Activated CD4-positive, alpha-beta T cell treated with anti-CD3 and anti-CD28 coated beads, Interleukin-2, amount 10 ng/mL, durations not matched to agents 7 days and 5 days (primary cell): ENCODE measurements at places on chromosomes 12 and 14.

DNA sequence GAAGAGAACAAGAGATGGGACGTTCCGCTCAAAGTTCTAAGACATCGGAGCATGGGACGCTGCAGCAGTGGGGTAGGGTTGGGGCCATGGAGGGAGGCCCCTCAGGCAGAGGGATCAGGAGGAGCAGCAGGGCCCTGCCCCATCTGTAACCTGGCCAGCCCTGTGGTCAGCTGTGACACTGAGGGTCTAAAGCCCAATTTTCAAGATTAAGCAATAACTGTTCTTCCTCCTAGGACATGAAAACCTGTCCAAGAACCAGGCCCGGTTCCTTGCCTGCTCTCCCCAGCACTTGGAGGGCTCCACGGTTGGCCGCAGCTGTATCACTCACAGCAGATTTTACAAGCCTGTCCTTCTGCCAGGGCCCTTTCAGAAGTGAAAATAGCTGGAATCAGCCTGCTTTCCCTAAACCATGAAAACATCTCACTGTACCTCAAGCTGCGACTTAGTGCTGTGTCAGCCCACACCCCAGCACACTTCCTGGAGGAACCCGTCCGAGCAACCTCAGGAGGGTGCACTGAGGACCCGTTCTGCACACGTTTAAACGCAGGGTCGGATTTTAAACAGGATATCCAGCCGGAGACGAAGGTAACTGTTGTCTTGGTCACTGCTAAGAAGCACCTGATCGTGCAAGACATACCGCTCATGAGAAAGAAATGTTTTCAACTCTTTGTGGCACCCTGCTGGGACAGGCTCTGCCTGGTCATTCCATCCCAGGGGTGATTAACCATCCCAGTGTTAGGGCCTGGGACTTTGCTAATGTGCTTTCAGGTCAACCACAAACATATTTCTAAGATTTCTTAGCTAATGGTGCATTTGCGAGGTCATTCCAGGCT lies 201.9 kb upstream of the DIO3 start:
- no peak overlapping the region for H3K4me3 ChIP-seq
- H3K27ac ChIP-seq = no peak overlapping the region
- H3K36me3 ChIP-seq = no peaks in the 10 kb centered on the region
- peaks cover 3% of the 10 kb centered on the region for H3K27me3 ChIP-seq

- no peak overlapping the region for H3K4me3 ChIP-seq
- no peaks in the 10 kb centered on the region for H3K27me3 ChIP-seq
- no peaks in the 10 kb centered on the region for H3K4me1 ChIP-seq
- DNase-seq = no peak
- no peak overlapping the region for H3K27ac ChIP-seq
Measured at GRCh38 chr12:83759906-83760305, 1073.2 kb downstream of the TMTC2 start.

- DNase-seq = no peak
- H3K4me1 ChIP-seq = peaks cover 8% of the 10 kb centered on the region
Measured at GRCh38 chr12:132610051-132610759, at the start of gene LRCOL1. TSS of gene LRCOL1 (minus strand) at chr12:132610582. CDS start at chr12:132606251, 4,331 bp downstream.

DNA sequence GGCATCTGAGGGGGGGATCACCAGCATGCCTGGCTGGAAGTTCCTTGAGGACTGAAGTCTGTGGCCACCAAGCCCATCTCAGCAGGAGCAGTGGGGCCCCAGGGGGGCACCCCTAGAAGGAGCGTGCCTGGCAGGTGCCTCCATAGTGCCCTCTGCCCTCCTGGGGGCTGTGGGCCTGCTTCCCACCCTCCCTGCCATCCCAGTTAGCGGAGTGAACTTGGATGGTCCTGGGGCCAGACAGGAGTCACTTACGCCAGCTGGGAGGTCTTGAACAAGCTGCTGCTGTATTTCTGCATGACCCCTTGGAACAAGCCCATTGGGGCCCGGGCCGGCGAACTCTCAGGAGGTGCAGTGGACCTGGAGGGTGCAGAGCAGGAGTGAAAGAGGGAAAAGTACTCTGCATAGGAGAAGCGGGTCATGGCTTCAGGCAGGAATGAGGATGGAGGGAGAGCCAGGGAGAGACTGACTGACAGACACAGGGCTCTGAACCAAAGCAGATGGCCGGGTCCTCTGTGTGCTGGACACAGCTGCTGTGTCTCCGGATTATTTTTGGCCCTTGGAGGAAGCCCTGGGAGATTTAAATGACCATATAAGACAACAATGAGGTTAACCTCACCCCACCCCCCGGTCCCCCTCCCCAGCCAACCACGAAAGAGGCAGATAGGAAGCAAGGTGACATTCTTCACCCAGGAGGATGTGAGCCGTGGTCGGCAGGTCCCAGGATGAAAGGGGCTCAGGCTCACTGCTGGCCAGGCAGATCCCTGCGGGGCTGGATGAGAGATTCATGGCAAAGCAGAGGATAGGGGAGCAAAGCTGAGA lies 19.6 kb downstream of the ASB2 start:
- H3K4me3 ChIP-seq = peak overlapping the region; percentile 66
- H3K4me1 ChIP-seq = peaks cover 98% of the 10 kb centered on the region
- peak; percentile 40 for DNase-seq
- peak overlapping the region; percentile 89 for H3K27ac ChIP-seq
- H3K36me3 ChIP-seq = peaks cover 22% of the 10 kb centered on the region
- no peaks in the 10 kb centered on the region for H3K27me3 ChIP-seq

DNA sequence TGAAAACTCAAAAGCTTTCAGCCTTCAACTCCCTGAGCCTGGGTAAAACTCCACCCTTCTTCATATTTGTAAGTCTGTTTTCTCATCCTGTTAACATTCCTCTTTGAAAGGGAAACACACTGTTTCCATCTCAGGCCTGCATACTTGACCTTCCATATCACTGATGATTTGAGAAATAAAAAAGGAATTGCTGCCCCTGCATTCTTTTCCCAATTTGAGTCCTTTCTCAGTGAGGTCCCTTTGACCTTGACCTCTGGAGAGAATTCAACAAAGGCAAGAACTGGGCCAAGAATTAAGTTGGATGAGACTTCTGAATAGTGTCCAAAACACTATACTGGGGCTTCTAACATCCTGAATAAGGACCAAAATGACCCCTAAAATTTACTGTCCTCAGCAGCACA lies 108.0 kb downstream of the AEBP2 start:
- no peak for DNase-seq
- H3K36me3 ChIP-seq = peaks cover 3% of the 10 kb centered on the region
- H3K4me3 ChIP-seq = no peak overlapping the region
- no peak overlapping the region for H3K27ac ChIP-seq
- H3K27me3 ChIP-seq = no peaks in the 10 kb centered on the region

- H3K4me1 ChIP-seq = peaks cover 11% of the 10 kb centered on the region
- H3K4me3 ChIP-seq = no peak overlapping the region
- H3K27ac ChIP-seq = no peak overlapping the region
- H3K36me3 ChIP-seq = peaks cover 47% of the 10 kb centered on the region
- no peak for DNase-seq
Measured at GRCh38 chr12:8941691-8942478, 7.6 kb downstream of the M6PR start.

GRCh38 chr12:85559536-85559935 lies 276.7 kb downstream of the RASSF9 start:
- H3K27ac ChIP-seq = no peak overlapping the region
- DNase-seq = no peak
- no peaks in the 10 kb centered on the region for H3K4me1 ChIP-seq
- H3K4me3 ChIP-seq = no peak overlapping the region

GRCh38 chr14:70971560-70971959 lies 64.3 kb downstream of the PCNX1 start:
- H3K4me3 ChIP-seq = no peak overlapping the region
- DNase-seq = no peak
- H3K4me1 ChIP-seq = peaks cover 19% of the 10 kb centered on the region
- H3K27ac ChIP-seq = no peak overlapping the region

DNA sequence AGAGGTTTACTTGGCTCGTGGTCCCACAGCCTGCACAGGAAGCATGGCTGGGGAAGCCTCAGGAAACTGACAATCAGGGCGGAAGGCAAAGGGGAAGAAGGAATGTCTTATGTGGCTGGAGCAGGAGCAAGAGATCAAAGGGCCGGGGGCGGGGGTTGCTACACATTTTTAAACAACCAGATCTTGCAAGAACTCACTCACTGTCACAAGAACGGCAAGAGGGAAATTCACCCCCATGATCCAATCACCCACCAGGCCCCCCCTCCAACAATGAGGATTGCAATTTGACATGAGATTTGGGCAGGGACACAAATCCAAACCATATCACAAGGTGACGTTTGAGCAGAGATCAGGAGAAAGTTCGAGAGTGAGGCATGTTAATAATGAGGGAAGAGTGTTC lies 163.7 kb upstream of the RPH3A start:
- H3K4me3 ChIP-seq = no peak overlapping the region
- no peaks in the 10 kb centered on the region for H3K4me1 ChIP-seq
- DNase-seq = no peak
- H3K27ac ChIP-seq = no peak overlapping the region

DNA sequence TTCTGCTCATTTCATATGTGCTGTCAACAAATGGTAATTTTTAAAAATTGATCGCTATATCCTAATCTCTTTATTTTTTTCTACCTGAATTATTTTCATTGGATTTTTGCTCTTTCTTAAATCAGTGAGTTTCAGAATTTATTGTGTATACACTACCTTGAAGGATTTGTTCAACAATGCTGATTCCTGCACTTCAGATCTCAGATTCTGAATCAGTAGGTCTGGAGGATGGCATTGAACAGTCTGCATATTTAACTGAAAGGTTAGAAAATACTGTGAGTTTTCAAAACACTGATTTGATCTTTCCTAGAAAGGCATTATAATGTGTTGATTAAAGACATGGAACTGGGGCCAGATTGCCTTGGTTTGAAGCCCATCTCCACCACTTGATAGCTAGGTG lies 1.6 kb downstream of the G2E3 start:
- H3K27ac ChIP-seq = peak overlapping the region; percentile 78
- no peak for DNase-seq
- peaks cover 37% of the 10 kb centered on the region for H3K4me1 ChIP-seq
- H3K36me3 ChIP-seq = peaks cover 43% of the 10 kb centered on the region

DNA sequence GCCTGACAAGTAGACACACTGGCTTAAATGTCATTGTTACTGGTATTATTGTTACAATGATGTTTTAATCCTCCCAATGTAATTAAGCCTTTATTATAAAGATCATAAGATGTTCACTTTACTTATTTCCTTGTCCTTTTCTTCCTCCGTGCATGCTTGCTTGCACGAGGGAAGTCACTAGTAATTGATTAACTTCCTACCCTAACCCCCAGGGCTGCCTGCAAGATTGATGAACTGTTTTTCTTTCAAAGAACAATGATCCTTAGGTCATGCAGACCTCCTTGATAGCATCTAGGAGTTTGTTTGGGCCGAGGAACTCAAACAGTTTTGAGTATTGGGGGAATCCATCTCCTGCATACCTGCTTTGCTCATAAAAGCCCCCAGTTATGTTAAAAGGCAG lies 43.0 kb downstream of the GLRX5 start:
- no peaks in the 10 kb centered on the region for H3K36me3 ChIP-seq
- H3K4me1 ChIP-seq = no peaks in the 10 kb centered on the region
- H3K4me3 ChIP-seq = no peak overlapping the region

DNA sequence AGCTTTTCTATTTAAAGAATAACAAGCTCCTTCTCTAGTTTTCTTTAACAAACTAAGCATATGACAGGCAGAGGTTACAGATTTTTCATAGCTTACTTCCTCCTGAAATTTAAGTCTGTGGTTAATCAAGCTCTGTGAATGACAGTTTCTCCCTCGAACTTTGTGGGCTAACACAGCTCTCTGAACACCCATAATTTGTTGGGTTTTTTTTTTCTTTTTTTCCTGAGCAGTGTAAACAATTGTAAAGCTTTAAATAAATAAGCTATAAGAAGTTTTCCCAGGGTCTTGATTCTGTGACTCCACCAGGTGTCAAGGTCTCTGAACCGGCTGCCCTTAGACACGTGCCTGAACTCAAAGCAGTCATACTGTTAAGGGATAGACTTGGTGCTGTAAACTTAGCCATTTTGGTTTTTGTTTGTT lies 128.1 kb upstream of the AMIGO2 start:
- H3K4me3 ChIP-seq = peak overlapping the region; percentile 70
- H3K36me3 ChIP-seq = peaks cover 79% of the 10 kb centered on the region
- H3K4me1 ChIP-seq = peaks cover 78% of the 10 kb centered on the region

- peak overlapping the region; percentile 32 for H3K4me3 ChIP-seq
- H3K27me3 ChIP-seq = peaks cover 93% of the 10 kb centered on the region
- H3K36me3 ChIP-seq = peaks cover 8% of the 10 kb centered on the region
Measured at GRCh38 chr14:36655571-36655962, 6.1 kb upstream of the PAX9 start.

DNA sequence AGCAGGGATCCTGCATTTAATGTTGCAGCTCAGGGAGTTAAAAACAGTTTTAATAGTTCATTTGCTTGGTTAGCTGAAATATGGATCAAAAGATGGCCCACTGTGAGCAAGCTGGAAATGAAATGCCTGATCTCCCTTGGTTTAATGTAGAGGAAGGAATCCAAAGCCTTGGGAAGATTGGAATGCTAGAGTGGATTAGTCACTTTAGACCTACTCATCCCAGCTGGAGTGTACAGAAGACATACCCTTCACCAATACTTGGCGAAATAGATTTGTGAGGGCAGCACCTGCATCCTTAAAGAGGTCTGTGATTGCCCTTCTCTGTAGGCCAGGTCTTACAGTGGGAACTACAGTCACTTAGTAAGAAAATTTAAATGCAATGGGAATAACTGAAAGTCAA lies 58.0 kb upstream of the KRAS start:
- H3K27me3 ChIP-seq = peaks cover 8% of the 10 kb centered on the region
- no peak overlapping the region for H3K27ac ChIP-seq
- no peaks in the 10 kb centered on the region for H3K4me1 ChIP-seq
- H3K36me3 ChIP-seq = no peaks in the 10 kb centered on the region

DNA sequence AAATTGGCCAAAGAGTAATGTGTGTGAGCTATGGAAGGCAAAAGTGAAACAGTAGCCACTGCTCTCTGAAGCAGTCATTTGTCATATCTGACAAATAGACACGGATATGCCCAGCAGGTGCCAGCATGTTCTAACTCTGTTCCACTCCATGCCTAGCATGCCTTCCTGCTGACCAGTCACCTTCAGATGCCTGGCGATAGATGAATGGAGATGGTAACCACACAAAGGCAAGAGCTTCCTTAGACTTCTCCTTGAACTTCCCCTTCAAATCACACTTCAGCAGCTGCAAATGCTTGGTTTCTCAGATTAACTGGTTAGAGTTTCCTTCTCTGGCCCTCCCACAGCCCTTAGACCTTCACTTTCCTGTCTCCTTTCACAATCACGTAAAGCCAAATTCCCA lies 429.9 kb downstream of the DAD1 start:
- no peaks in the 10 kb centered on the region for H3K36me3 ChIP-seq
- H3K4me3 ChIP-seq = no peak overlapping the region
- peaks cover 28% of the 10 kb centered on the region for H3K4me1 ChIP-seq

- H3K4me1 ChIP-seq = no peaks in the 10 kb centered on the region
- no peak overlapping the region for H3K27ac ChIP-seq
- no peak for DNase-seq
Measured at GRCh38 chr14:93475471-93475870, 44.7 kb downstream of the UNC79 start.
